Pancreas (tissue), 10 donors: ENCODE measurements at places on chromosomes 5 and 9.

DNA sequence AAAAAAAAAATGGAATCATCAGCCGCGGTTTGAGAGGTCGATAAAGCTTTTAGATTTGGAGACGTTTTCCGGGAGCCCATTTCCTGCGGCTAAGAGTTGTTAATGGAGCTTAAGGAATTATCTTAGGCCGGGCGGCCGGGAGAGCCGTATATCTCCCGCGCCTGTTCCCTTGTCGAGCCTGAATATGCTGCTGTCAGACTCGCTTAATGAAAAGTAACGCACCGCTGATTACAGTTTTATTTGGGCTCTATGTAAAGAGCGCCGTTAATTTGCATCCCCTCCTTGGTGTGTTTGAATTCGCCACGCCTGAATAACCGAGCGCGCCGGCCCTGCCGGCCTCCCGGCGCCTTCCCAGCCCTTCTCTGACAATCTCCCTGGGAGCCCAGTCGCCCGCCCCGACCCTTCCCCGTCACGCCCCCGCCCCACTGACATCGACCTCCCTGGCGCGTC lies 7.9 kb downstream of the IRX4 start:
- no peak for DNase-seq

- DNase-seq = no peak
These were observed 221.6 kb downstream of the PARP8 start for GRCh38 chr5:50887889-50888633.

DNA sequence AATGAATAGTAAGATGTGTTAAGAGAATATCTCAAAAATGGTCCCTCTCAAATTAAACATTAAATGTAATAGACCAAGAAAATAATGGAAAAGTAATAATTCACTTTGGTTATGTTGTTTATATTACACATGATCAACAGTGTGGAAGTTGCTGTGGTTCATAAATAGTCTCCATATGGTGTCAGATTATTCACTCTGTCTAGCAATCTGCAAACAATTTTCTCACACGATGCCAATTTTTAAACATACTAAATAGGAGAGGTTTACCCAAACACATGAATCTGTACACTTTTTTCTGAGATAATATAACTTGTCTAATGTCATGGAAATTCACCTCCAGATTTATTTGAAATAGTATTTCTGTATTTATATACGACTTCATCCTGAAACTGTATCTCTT lies 217.4 kb upstream of the FBXL7 start:
- DNase-seq = no peak

- no peak for DNase-seq
These were observed 40.2 kb downstream of the NLN start for GRCh38 chr5:65762234-65762633.

- no peak for DNase-seq
These were observed 16.5 kb downstream of the ADCY2 start for GRCh38 chr5:7412409-7412808.

DNA sequence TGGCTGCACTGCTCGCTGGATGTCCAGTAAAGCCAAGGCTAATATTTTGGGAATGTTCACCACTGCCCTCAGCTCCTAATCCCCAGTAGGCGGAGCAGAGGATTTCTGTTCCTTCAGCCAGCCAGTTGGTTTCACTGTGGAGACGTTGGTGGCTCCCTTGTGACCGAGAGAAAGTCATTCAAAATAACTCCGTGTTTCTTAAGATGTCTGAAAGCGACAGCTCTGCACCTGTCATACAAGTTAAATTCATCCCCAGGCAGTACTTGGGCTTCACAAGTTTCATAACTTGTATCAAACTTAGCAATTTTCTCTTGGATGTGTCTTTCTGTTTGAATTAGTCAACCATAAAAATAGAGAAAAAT lies 382 bp upstream of the CDKN2B start:
- DNase-seq = no peak

DNA sequence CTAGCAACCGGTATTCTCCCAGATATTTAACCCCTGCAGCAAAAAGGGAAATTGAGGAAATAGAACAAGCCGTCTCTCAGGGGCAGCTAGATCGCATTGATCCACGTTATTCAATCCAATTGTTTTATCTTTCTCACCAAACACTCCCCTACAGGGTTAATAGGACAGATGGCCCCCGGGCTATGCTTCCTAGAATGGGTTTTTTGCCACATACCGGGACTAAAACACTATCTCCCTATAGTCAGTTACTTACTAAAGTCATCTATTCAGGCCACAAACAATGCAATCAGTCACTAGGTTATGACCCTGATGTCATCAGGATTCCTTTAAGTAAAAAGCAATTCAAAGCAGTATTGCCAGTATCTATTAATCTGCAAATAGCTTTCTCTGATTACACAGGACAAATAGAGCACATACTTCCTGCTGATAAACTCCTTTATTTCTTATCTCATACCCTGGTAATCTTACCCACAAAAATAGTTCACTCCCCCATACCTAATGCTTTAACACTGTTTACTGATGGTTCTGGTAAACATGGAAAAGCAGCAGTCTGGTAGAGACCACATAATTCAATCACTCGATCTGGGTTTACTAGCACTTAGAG lies 159.0 kb downstream of the CPLANE1 start:
- no peak for DNase-seq
